ENCODE measurements at places on chromosomes 16 and 17.

GRCh38 chr16:67000384-67001351, 12.3 kb downstream of the CES4A start:
- DNase-seq = peak; percentile 58

- no peak for DNase-seq
Measured at GRCh38 chr16:53131363-53132071, 76.7 kb downstream of the CHD9 start.

DNA sequence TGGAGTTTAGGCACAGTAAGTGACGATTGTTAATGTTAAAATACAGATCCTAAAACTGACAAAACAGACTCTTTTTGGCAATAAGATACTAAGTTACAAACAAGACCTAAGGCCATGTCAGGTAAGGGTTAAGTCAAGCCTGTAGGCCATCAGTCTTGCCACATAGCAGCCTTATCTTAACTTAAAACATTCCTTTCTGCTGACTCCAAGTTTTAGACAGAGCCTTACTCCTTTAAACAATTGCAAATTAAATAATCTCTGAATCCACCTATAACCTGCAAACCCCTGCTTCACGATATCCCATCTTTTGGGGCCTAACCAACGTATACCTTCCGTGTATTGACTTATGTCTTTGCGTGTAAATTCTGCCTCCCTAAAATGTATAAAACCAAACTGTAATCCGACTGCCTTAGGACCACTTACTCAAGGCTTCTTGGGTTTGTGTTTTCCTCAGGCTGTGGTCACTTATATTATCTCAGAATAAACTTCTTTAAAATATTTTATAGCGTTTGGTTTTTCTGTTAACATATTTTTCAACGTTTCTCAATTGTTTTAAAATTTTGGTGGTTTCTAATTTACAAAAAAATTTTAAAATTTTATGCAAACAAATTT, 64.4 kb downstream of the EFCAB5 start:
- DNase-seq = no peak

DNA sequence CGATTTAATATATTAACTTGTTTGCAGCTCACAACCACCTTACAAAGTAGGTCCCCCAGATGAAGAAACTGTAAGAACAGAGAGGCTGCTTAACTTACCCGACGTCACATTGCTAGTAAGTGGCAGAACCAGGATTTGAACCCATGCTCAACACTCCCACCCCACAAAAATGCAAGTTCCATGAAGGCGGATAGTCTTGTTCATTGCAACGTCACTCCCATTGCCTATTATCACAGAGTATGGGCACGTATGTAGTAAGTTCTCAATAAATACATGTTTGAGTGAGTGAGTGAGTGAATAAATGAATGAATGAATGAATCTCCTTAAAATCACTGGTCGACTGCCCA, 1.1 kb downstream of the USP31 start:
- DNase-seq = no peak

DNA sequence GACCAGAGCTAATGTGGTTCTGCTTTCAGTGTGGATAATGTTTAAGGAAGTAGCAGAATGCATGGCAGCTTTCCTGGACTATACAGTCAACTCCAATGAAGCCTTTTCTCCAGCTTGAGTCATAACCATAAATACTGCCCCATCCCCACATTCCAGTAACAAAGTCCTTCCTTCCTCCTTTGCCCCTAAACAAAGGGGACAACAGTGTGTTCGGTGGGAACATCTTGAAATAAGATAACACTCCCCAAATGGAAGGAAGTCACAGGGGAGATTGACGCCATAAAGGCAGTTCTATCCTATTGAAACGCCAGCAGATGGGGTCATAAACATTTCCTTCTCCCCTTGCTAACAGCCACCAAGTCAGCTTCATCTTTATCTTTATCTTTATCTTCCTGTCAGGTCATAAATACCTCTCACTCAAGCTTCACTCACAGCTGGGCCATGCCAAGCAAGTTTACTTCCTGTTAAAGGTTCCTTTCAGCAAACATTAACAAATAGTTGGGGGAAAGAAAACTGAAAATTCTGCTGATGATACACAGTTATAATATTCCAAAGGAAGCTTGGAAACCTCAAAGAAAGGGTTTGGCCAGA, 136.7 kb downstream of the SNX11 start:
- no peak for DNase-seq

GRCh38 chr17:3497101-3497500, 21.3 kb downstream of the ASPA start:
- no peak for DNase-seq

All from NCI-H1105 treated with DMSO at 0.1 percent for 48 hours (cell line).